PC-3 (cell line): ENCODE measurements at places on chromosomes 16 and 17. TPM values are rescaled to one million over a fixed set of nuclear protein-coding genes. Genes with fewer than 3 reads are reported as not detected.
A peak's percentile ranks its signal among the peaks of the same experiment; 100 is the strongest.

GRCh38 chr17:11986942-11987329 lies 10.3 kb downstream of the ZNF18 start:
- no peak overlapping the region for H3K27ac ChIP-seq
- H3K4me1 ChIP-seq: no peaks in the 10 kb centered on the region
- H3K36me3 ChIP-seq: no peaks in the 10 kb centered on the region
- peak; percentile 84 for DNase-seq
- no peaks in the 10 kb centered on the region for H3K27me3 ChIP-seq

Gene HOXB8
- not detected in 2 replicates for total RNA-seq

Gene MMP25
- total RNA-seq: 0.29 and 0.51 TPM in 2 replicates

GRCh38 chr17:5553479-5553878 lies 30.8 kb downstream of the NLRP1 start:
- H3K27me3 ChIP-seq: no peaks in the 10 kb centered on the region
- H3K36me3 ChIP-seq: no peaks in the 10 kb centered on the region
- DNase-seq: no peak
- H3K27ac ChIP-seq: no peak overlapping the region
- H3K4me1 ChIP-seq: no peaks in the 10 kb centered on the region; the same call in 1 of the 2 replicates
- H3K4me3 ChIP-seq: no peak overlapping the region

Gene RRAD
- total RNA-seq: 1.2 and 2.8 TPM in 2 replicates

DNA sequence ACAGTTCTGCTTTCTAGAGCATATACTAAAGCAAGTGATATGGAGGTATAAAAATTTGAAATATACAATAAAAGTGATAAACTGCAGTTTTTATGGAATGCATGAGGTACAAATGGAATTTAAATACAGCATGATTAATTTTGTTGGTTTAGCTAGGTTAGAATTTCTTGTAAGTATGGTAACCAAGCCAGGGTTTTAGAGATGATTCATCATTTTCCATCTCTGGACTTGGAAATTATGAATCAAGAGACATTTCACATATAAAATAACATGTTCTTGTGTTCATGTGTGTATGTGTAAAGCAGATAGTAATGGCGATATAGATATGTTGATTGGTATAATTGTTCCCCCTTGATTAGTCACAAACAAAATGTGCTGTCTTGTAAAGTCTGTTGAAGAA lies 1219.8 kb downstream of the CDH8 start:
- no peaks in the 10 kb centered on the region for H3K36me3 ChIP-seq
- no peak overlapping the region for H3K4me3 ChIP-seq
- H3K27me3 ChIP-seq: no peaks in the 10 kb centered on the region
- no peak overlapping the region for H3K27ac ChIP-seq
- H3K4me1 ChIP-seq: no peaks in the 10 kb centered on the region

DNA sequence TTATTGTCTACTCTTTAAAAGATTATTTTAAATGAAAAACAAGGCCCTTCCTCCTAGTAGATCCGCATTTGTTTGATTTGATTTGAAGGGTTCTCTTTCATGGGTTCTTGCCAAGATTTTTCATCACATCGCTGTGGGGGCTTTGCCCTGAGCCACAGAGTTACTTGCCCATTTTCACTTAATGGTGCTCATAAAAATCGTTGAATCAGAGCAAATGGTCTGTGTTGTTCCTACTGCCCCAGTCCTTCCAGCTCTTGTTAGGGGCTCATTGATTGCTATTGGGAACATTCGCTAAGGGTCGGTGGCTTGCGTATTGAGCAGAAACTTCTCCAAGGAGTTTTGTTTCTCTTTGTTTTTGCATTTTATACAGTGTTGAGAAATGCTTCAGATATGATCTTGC lies 1023.4 kb upstream of the CDH8 start:
- H3K4me3 ChIP-seq: no peak overlapping the region
- H3K27ac ChIP-seq: no peak overlapping the region
- H3K36me3 ChIP-seq: no peaks in the 10 kb centered on the region
- H3K4me1 ChIP-seq: no peaks in the 10 kb centered on the region
- H3K27me3 ChIP-seq: no peaks in the 10 kb centered on the region
- no peak for DNase-seq

- peaks cover 80% of the 10 kb centered on the region for H3K27me3 ChIP-seq
- H3K36me3 ChIP-seq: no peaks in the 10 kb centered on the region
- H3K4me3 ChIP-seq: no peak overlapping the region
- no peaks in the 10 kb centered on the region for H3K4me1 ChIP-seq
- DNase-seq: no peak
- H3K27ac ChIP-seq: no peak overlapping the region
These were observed 66.1 kb upstream of the FOXF1 start for GRCh38 chr16:86444261-86444660.

- DNase-seq: peak; percentile 82
- H3K36me3 ChIP-seq: no peaks in the 10 kb centered on the region
- no peaks in the 10 kb centered on the region for H3K27me3 ChIP-seq
These were observed 9.0 kb downstream of the SLC5A10 start for GRCh38 chr17:18960803-18961511.

DNA sequence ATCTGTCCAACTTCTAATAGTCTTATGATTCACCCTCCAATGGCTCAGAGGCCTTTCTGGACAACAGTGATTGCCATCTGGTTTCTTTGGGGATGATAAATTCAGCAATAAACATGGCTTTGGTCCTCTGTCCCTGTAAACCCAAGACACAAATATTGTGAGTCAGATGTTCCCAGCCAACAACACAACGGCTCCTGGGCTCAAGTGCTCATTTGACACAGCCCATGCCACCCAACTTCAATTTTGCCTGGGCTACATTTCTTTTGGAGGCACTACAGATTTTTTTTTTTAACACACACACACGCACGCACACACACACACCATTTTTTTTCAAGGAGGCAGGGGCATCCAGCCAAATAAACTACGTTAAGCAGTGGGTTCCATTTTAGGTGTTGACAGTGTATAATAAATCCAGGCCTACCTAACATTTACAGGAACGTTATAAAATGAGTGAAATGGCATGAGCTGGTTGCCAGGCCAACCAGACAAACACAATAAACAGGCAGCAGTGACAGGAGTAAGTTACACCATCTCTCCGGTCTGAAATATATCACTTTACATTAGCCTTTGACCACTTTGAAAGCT lies 939.9 kb upstream of the SOX9 start:
- no peak overlapping the region for H3K4me3 ChIP-seq
- no peaks in the 10 kb centered on the region for H3K36me3 ChIP-seq
- DNase-seq: peak; percentile 62
- H3K4me1 ChIP-seq: peaks cover 24% of the 10 kb centered on the region

GRCh38 chr16:89313583-89313982 lies 96.1 kb downstream of the ZNF778 start:
- peaks cover 44% of the 10 kb centered on the region for H3K4me1 ChIP-seq
- no peaks in the 10 kb centered on the region for H3K27me3 ChIP-seq
- H3K4me3 ChIP-seq: no peak overlapping the region
- no peak for DNase-seq
- H3K36me3 ChIP-seq: peaks cover 16% of the 10 kb centered on the region; the same call in 1 of the 2 replicates

DNA sequence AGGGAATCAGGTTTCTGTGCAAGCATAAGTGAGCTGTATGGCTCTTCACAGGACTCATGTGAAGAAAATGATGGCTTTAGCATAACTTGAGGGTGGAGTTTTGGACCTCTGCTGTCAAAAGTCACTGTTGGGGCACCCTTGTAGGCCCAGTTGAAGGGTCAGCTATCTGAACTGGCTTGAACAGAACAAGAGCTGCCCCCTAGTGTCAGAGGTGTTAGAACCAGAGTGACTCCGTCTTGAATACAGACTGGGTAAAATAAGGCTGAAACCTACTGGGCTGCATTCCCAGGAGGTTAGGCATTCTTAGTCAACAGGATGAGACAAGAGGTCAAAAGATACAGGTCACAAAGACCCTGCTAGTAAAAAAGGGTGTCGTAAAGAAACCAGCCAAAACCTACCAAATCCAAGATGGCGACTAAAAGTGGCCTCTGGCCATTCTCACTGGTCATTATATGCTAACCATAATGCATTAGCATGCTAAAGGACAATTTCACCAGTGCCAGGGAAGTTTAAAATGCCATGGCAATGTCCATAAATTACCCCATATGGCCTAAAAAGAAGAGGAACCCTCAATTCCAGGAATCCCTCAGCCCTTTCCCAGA lies 484.0 kb upstream of the ERCC4 start:
- no peaks in the 10 kb centered on the region for H3K27me3 ChIP-seq
- H3K36me3 ChIP-seq: no peaks in the 10 kb centered on the region
- DNase-seq: no peak
- no peak overlapping the region for H3K4me3 ChIP-seq
- H3K27ac ChIP-seq: no peak overlapping the region

GRCh38 chr17:82668631-82669099 lies 20.4 kb upstream of the WDR45B start:
- H3K36me3 ChIP-seq: no peaks in the 10 kb centered on the region
- H3K27me3 ChIP-seq: no peaks in the 10 kb centered on the region
- DNase-seq: peak; percentile 73
- H3K4me3 ChIP-seq: peak overlapping the region; percentile 6; the same call in 1 of the 2 replicates
- no peaks in the 10 kb centered on the region for H3K4me1 ChIP-seq

DNA sequence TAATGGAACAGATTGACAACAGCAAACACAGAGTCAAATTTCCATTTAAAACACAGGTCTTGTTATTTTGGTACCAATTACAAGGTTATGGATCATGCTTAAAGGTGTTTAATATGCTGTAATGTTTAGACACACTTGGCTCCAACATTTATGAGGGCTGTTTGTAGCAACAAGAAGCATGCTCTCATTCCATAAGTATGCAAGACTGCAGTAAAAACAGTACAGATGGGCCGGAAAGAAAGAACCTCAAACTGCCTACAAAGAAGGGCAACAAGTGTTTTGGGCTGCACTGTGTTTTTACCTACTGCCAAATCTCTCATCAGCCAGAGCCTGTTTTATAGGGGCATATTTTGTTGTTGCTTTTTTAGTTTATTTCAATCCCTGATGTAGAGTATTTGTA lies 100.5 kb upstream of the HS3ST3A1 start:
- H3K27ac ChIP-seq: 0 out of 2 replicates have a peak overlapping the region, but pooled peaks have one; percentile 12
- DNase-seq: peak; percentile 71
- H3K4me3 ChIP-seq: no peak overlapping the region
- no peaks in the 10 kb centered on the region for H3K36me3 ChIP-seq

DNA sequence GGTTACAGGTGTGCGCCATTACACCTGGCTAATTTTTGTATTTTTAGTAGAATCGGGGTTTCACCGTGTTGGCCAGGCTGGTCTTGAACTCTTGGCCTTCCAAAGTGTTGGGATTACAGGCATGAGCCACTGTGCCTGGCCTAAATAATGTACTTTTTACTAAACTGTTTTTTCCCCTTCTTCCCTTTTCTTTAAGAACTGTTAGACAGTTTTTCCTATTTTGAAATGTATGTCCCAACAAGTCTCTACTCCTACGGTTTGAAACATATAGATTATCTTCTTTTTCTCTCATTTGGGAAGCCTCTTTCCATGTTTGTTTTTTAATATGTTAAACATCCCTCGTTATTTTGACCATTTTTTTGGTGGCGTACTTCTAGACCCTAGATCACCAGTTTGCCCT lies 9.6 kb downstream of the UTP18 start:
- H3K36me3 ChIP-seq: peaks cover 69% of the 10 kb centered on the region
- H3K4me3 ChIP-seq: no peak overlapping the region
- H3K27me3 ChIP-seq: no peaks in the 10 kb centered on the region
- no peaks in the 10 kb centered on the region for H3K4me1 ChIP-seq
- no peak overlapping the region for H3K27ac ChIP-seq

Gene OXLD1
- 46.7 and 68.9 TPM in 2 replicates for total RNA-seq

GRCh38 chr17:35747540-35748017 lies 5.5 kb downstream of the GAS2L2 start:
- no peaks in the 10 kb centered on the region for H3K36me3 ChIP-seq
- H3K4me3 ChIP-seq: no peak overlapping the region
- DNase-seq: peak; percentile 76
- H3K4me1 ChIP-seq: no peaks in the 10 kb centered on the region
- H3K27me3 ChIP-seq: no peaks in the 10 kb centered on the region

GRCh38 chr17:41254861-41255260 lies 323 bp upstream of the KRTAP9-9 start:
- no peaks in the 10 kb centered on the region for H3K36me3 ChIP-seq
- H3K27me3 ChIP-seq: no peaks in the 10 kb centered on the region
- H3K4me3 ChIP-seq: no peak overlapping the region
- DNase-seq: no peak

DNA sequence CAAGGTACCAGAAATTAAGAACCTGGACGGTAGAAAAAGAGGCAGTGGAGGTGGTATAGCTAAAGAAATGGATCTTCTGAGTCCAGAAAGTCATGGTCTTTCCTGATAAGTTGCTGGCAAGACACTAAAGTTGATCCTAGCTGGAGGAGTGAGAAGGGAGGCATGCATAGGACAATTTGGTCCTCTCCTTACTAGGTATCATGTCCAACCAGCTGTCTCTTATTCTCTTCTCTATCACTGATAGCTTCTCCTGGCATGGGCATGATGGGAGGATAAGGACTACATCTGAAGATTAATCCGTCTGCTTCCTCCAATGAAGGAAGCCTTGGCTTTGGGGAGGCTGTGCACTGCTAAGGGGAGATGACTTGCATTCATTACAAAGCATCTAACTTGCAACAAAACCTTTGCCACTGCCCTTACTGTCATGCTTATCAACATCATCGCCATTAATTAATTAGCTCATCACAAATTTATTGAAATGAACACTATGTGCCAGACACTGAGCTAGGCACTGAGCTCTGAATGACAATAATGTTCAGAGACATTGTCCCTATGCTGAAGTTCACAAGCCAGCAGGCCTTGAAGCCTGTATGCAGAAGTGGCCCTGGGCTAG lies 3.1 kb upstream of the FAM117A start:
- H3K4me3 ChIP-seq: no peak overlapping the region
- H3K27me3 ChIP-seq: 0 out of 2 replicates have a peak, but pooled peaks cover 6% of the 10 kb centered on the region
- H3K4me1 ChIP-seq: peaks cover 17% of the 10 kb centered on the region
- no peak for DNase-seq
- no peak overlapping the region for H3K27ac ChIP-seq

DNA sequence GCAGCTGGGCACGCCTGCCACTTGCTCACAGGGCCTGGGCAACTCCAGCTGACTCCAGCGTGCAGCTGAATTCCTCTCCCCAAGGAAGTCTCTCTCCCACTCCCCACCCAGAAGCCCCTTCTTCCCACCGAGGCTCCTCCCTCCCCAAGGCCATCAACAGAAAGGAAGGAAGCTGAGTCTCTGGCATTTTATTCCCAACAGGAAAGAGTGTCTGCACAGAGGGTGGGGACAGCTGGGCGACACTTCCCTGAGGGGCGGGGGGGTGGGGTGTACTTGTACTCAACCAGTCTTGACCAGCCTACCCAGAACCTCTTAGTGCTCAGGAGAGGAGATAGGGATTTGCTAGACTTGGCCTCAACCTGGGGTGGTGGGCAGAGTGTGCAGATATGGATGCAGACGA lies at the start of gene EXOC3L1:
Gene EXOC3L1, minus strand, starts transcription at position 96 of the 400 bp plus-strand sequence. CDS start 460 bp downstream, outside the sequence.
- peaks cover 26% of the 10 kb centered on the region for H3K4me1 ChIP-seq
- H3K27ac ChIP-seq: no peak within 1 kb of the TSS
- H3K4me3 ChIP-seq: no peak within 1 kb of the TSS
- peaks cover 8% of the 10 kb centered on the region; the same call in 1 of the 2 replicates for H3K36me3 ChIP-seq
- H3K27me3 ChIP-seq: no peaks in the 10 kb centered on the region
- no peak for DNase-seq

Gene EVPL
- 38.8 and 48.3 TPM in 2 replicates for total RNA-seq

Gene HSD3B7
- total RNA-seq: 12.0 and 16.3 TPM in 2 replicates
